CD4-positive, alpha-beta T cell (primary cell): ENCODE measurements at places on chromosomes 2 and 18.

DNA sequence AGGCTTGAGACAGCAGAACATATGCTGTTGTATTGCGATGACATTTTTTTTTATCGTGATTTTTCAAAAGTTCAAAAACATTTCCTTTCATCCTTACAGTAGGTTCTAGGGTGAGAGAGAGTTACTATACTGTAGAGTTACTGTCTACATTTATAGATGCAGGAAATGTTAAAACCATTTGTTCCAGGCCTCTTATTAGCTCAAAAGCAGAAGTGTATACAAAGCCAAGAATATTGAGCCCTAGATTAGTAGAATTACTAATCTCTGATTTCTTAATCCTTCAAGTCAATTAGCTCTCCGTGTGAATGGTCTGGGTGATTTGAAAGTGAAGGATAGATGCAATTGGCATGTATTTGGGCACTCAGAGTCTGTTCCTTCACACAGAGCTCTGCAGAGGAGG lies 73.1 kb downstream of the MAPRE2 start:
- no peak for DNase-seq

DNA sequence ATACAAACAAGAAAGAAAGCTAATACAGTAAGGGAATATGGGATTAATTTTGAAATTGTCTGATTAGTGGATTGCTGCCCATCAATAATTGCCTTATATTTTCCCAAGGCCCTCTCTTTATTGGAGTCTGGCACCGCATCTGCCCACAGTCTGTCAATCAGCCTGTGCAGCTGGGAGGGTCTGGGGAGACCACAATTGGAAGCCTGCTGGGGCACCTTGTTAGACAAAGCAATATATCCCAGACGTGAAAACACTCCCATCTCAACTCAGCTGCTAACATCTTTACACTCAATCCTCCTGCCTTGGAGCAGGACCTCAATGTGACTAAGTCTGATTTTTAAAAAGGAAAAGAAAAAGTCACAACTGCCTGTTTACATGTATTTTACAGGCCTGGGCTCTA lies 258.6 kb downstream of the SRBD1 start:
- no peak for DNase-seq

- DNase-seq, result no peak
Observed at GRCh38 chr2:15307526-15307925, 253.6 kb downstream of the NBAS start.

- no peak for DNase-seq
Observed at GRCh38 chr2:187497858-187498463, 49.9 kb upstream of the CALCRL start.

GRCh38 chr2:99634234-99634633 lies 144.4 kb upstream of the REV1 start:
- DNase-seq, result no peak

DNA sequence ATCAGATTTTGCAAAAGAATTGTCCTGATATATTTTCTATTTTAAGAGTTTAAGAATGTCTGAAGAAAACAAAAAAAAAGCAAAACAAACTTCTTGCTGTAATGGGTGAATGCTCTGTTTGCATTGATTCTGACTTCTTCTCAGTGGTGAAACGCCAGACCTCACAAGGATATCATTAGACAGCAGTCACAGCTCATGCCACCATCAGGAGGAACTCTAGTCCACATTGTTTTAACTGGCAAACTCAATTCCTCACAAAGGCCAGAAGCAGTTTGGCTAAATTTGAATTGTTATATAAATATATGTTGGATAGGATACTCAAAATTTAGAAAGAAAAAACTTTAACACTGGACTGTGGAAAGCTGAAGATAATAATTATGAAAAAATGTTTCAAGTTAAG lies 89.4 kb downstream of the DOK6 start:
- no peak for DNase-seq

DNA sequence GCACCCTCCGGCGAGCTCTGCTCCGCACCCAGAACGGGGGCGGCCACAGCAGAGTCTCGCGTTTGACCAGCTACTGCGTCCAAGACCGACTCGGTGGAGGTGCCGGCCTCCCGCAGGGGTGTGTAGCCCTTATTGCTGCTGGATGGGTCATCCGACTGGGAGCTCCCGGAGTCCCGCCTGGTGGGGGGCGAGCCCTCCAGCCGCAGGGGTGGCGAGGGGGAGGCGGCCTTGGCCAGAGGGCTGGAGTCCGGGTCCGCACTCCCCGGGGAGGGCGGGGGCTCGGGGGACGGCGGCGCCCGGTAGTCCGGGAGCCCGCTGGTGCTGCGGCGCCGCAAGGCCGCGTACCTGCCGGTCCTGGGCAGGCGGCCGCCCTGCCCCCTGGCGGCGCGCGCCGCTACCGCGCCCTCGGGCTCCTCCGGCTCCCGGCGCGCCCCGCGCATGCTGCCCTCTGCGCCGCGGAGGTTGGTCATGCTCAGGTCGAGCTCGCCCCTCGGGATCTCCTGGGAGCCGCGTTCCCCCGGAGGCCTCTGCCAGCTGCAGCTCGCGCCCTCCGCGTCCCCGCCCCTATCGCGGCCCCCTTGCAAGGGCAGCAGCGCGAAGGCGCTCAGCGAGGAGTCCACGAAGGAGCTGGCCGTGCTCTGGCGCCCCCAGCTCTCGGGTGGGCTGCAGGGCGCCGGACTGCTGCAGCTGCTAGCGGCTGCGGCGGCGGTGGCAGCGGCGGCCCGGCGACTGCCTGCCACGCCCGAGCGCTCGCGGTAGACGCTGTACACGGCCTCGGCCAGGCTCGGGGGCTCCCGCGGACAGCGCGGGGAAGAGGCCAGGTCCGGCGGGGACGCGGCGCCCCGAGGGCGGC lies 4.8 kb downstream of the TMEM200C start:
- peak; percentile 6 for DNase-seq

DNA sequence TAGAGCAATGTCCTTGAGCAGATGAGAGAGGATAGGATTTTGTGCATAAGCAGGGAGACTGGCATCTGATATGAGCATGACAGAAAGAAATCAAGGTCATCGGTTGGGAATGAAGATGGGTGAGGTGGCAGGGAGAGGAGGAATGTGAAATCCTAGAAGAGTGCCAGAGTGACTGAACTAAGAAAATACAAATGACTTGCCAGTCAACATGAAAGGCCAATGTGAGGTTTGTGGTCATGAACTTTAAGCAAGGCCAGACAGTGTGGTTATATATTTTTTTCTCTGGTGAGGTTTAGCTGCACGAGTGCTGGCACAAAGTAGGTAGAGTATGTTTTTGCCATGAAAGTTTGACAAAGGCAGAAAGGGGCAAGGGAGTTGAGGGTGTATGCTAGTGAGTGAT lies 21.2 kb downstream of the QPCT start:
- peak; percentile 31 for DNase-seq

- DNase-seq, result no peak
Observed at GRCh38 chr18:25503567-25504081, 151.7 kb upstream of the ZNF521 start.

DNA sequence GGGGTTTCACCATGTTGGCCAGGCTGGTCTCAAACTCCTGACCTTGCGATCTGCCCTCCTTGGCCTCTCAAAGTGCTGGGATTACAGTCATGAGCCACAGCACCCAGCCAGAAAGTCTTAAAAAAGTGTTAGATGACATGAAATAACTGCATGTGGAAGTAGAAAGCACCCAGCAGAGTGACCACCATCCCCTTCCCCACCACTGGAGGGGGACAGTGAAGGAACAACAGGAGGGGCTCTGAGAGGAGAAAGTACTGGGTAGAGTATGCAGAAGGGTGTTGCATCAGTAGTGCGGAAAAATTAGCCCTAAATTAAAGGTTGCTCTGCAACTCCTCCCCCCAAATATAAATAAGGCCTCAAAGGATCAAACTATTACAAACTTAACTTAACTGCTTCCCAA lies 230.5 kb downstream of the ZNF521 start:
- no peak for DNase-seq

DNA sequence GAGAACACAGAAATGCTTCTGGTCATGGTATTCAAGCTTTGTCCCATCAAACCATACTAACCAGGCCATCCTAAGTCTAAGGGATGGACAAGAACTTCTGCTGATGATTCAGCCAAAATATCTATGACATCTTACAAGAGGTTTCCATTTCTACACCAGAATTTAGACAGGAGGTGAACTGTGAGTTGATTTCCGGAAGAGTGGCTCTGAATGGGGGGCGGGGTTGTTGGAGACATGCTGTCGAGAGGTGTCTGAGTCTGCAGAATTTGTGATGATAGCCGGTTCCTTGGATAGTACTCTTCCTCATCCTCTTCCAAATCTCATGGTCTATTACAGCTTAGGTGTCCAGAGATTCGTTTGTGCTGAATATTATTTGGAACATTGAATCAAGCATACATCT lies 408.7 kb upstream of the TCF4 start:
- no peak for DNase-seq

DNA sequence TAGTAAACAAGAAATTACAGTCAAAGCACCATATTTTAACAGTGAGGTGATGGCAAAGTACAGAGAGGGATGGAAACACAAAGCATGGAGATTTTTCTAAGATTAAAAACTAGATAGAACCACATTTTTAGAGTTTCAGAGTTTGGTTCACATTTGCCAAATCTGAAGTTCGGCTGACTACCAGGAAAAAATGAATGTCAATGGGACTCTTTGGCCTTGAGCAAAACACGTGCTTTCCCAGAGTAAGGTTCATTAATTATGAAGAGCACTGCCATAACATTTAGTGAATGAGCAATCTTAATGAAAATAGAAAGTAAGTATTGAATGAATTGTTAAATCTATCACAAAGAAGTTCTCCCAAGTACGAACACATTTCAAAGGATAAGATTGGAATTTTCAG lies 571.2 kb upstream of the VRK2 start:
- no peak for DNase-seq

DNA sequence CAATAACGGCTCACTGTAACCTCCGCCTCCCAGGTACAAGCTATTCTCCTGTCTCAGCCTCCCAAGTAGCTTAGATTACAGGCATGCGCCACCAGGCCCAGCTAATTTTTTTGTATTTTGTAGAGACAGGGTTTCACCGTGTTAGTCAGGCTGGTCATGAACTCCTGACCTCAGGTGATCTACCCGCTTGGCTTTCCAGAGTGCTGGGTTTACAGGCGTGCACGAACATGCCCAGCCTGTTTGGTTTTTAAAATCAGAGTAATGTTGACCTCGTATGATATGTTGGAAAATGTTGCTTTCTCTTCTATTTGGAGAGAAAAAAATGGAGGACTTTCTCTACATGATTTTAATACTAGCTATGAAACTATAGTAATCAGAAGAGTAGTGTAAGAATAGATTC lies 386.2 kb downstream of the PTH2R start:
- no peak for DNase-seq

- no peak for DNase-seq
Observed at GRCh38 chr2:81097361-81097760, 792.8 kb upstream of the LRRTM1 start.

DNA sequence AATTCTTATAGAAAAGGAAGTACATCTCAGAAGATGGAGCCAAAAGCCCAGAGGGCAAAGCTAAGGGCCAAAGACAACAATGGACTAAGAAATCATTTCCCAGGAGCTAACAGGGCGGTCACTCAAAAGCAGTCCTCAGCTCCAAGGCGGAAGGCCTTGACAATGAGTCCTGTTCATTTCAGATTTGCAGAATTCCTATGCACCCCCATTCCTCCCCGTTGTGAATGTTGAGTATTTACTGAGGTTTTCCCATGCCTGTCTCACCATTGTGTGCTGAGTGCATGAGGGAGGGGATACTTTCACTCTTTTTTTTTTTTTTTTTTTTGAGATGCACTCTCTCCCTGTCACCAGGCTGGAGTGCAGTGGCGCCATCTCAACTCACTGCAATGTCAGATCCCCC lies 18.8 kb upstream of the DTNB start:
- no peak for DNase-seq

DNA sequence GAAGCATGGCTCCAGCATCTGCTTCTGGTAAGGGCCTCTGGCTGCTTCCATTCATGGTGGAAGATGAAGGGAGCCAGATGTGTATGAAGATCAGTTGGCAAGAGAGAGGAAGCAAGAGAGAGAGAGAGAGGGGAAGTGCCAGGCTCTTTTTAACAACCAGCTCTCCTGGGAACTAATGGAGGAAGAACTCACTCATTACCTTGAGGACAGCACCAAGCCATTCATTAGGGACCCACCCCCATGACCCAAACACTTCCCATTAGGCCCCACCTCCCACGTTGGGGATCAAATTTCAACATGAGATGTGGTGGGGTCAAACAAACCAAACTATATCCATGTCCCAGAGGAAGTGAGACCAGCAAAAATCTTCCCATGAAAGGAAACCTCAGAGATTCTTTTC lies 124.8 kb upstream of the SIX2 start:
- no peak for DNase-seq

DNA sequence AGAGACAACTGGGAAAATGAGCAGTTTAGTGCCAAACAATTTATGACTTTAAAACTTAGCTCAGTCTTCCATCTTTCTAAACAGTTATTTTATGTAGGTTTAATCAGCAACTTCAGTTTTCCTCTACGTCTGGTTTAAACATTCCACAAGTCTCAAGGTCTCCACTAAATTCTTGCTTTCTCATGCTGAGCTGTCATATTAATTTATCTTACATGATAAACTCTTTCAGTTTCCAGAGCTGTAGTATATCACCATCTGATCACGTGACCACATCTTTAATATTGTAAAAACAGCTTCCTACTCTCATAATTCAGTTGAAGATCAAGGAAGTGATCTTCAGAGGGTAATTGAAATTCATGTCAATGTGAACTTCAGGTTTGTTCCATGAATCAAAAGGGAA lies 158.6 kb downstream of the ZNF804A start:
- DNase-seq, result no peak

- no peak for DNase-seq
Observed at GRCh38 chr18:24756385-24756784, 295.9 kb downstream of the HRH4 start.

DNA sequence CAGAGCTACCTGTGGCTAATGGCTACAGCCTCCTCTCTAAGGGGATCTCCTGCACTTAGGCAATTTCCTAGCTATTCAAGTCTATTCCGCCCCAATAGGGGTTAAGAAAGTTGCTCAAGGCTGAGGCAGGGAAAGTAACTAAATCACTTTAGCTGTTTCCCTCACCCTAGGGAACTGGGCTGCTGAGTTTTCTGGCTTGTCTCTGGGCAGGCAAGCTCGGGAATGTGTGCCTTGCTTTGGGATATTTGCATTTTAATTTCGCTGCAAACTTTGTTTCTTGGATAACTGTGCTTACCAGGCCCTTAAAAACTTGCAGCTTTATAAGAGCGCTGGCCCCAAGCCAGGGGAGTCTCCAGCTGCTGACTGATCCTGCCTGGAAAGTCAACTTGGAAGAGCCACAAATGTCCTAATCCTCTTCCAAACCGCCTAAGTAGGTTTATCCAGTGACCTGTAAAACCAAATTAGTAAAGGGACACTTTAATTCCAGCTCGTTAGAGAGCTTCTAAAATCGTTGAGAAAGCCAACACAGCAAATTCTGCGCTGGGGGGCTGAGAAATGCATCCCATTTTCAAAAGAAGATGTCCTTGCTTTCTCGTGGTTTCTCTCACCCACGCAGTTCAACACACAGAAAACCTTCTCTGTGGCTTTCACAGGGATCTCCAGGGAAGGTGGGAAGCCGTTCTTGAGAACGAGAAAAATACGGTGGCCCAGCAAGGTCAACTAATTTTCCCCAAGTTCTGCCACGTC lies 59.5 kb upstream of the SP3 start:
- DNase-seq, result no peak

DNA sequence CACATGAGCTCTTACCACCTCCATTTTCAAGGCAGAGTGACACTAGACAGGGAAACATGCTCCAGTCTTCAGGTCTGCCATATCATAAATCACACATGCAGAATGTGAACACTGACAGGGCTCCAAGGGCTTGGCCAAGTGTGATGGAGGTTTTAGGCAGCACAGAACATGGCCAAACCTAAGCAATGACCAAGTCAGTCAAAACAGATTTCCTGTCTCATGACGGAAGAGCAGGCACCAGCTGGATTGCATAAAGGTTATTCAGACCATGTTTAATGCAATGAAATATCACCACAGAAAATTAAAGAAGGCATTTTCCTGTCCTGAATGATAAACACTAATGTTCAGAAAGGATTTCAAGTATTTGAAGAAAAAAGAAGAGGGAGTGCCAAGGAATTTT lies 72.5 kb downstream of the SUMO1 start:
- no peak for DNase-seq
